ENCODE measurements at places on chromosomes 4 and X.

GRCh38 chr4:53671757-53672156, 80.5 kb upstream of the LNX1 start:
- no peak for DNase-seq

GRCh38 chrX:30948626-30949025, 59.6 kb upstream of the TAB3 start:
- no peak for DNase-seq

GRCh38 chr4:65021149-65021548, 611.9 kb upstream of the TECRL start:
- no peak for DNase-seq

- no peak for DNase-seq
Observed at GRCh38 chrX:65925592-65925991, 114.3 kb downstream of the VSIG4 start.

DNA sequence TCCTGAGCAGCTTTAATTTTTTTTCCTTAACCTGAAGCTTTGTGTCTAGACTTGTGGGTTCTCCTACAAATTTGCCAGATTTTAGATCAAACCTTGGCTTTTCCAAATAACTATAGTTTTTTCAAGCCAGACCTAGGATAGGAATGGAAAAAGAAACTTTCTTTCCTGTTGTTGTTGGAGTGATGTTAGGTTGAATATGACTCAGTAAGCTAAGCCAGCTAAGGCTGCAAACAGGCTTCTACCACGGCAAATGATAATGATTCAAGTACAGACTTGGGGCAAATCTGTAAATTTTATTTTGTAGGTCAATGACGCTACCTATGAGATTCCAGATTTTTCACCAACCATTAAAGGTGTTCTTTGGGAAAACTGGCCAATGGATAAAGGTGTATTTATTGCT, 45.6 kb downstream of the WDR19 start:
- DNase-seq: no peak

GRCh38 chr4:74328501-74328900, 20.2 kb downstream of the EPGN start:
- no peak for DNase-seq

All from NCI-H524 treated with DMSO at 0.1 percent for 48 hours (cell line).